ENCODE measurements at places on chromosomes 6 and 20.

DNA sequence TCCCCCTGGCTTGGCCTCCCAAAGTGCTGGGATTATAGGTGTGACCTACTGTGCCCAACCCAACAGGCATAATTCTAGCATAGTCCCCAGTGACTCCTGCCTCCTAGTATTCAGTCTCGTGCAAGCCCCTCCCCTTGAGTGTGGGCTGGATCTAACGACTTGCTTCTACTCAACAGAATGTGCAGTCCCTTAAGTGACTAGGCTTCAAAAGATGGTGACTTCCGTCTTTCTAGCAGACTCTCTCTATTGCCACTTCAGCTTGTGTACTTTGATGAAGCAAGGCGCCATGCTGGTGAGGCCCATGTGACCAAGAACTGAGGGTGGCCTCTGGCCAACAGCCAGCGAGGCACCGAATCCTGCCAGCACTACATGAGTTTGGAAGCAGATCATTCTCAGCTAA lies 109.6 kb upstream of the TRAF3IP2 start:
- DNase-seq, result peak; percentile 45

GRCh38 chr6:73309785-73310502 lies 44.1 kb downstream of the DPPA5 start:
- DNase-seq, result peak; percentile 45

DNA sequence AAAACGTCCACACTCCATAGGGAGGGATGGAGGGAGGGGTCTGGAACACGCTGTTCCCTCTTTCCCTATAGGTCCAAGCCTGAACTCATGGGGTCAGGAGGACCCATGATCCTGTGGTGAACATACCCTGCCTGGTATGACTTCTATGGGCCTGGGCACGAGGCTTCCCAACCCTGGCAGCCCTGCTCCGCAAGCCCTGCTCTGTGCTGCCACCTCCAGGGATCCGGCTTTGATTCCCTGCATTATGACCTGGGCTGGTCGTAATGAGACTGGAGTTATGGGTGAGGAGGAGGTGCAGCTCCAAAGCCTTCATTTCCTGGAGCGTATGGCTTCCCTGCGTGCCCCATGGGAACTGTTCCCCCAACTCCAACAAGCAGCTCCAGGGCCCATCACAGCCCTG lies 54.9 kb downstream of the CDH22 start:
- no peak for DNase-seq

GRCh38 chr6:140871911-140872310 lies 1260.8 kb upstream of the GJE1 start:
- no peak for DNase-seq

GRCh38 chr20:35077341-35077740 lies 15.3 kb downstream of the TRPC4AP start:
- DNase-seq, result no peak

- no peak for DNase-seq
Observed at GRCh38 chr20:50223039-50224005, 32.7 kb downstream of the CEBPB start.

GRCh38 chr6:10542213-10542612 lies 21.1 kb downstream of the GCNT2 start:
- DNase-seq, result no peak

DNA sequence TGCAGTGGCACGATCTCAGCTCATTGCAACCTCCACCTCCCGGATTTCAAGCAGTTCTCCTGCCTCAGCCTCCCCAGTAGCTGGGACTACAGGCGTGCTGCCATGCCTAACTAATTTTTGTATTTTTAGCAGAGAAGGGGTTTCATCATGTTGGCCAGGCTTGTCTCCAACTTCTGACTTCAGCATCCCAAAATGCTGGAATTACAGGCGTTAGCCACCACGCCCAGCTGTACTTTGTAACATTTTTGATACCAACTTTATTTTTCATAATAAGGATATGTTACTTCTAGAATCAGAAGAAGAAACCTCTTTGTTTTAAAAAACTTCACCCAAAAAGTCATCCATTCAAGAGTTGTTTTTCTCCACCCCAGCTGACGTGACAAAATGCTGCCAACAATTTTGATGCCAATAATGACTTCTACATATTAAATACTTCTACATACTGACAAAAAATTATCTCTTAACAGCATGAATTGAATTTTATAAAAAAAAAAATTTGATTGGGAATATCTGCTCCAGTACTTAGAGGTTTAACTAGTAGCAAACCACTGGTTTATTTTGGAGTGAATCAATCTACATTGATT lies 22.5 kb upstream of the PRIM2 start:
- no peak for DNase-seq

- no peak for DNase-seq
Observed at GRCh38 chr6:110613356-110613755, 136.9 kb upstream of the SLC22A16 start.

- no peak for DNase-seq
Observed at GRCh38 chr20:29690274-29690673, 1567.2 kb upstream of the DEFB115 start.

- no peak for DNase-seq
Observed at GRCh38 chr6:46078294-46078693, 51.5 kb upstream of the ENPP4 start.

- no peak for DNase-seq
Observed at GRCh38 chr20:37393863-37394542, 48.1 kb downstream of the SRC start.

DNA sequence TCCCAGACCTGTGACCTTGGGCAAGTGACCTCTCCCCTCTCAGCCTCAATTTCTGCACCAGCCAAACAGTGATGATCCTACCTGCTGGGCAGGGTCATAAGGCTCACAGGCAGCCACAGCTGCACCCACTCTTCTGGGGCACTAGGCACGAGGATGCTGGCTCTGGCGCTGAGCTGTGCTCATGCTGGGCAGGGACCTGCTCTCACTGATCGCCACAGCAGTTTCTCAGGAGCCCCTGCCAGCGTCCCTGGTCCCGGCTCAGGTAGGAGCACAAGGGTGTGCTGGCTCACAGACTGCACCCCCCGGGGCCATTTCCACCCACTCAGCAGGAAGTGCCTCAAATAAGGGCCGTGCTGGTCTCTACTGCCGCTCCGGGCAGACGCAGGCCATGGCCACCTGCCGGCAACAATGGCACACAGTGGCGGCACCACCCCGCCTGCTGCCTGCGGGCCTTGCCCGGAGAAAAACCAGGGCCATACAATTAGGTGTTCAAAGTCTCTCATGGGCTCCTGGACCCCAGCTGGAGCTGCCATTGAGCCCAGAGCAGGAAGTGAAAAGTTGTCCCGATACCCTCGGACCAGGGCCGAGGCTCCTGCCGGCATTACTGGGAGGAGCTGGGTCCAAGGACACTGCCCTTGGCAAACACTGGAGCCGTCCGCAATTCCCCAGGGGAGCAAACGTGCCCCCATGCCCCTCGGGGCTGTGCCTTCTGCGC lies 4.6 kb upstream of the CABLES2 start:
- DNase-seq, result no peak
